Left ventricle myocardium superior (tissue), 1 donor: ENCODE measurements at places on chromosomes 11 and 22. TPM values are rescaled to one million over a fixed set of nuclear protein-coding genes. Genes with fewer than 3 reads are reported as not detected.

Gene HEPN1
- total RNA-seq: not detected

Gene UBE2L6
- total RNA-seq: 18.0 TPM

Gene CRYBB2
- not detected for total RNA-seq

Gene TPBGL
- not detected for total RNA-seq

Gene DENND5A
- total RNA-seq: 121 TPM

Gene AGBL2
- total RNA-seq: 0.25 TPM
